ENCODE measurements at places on chromosomes 16 and 17. TPM values are rescaled to one million over a fixed set of nuclear protein-coding genes. Genes with fewer than 3 reads are reported as not detected.

DNA sequence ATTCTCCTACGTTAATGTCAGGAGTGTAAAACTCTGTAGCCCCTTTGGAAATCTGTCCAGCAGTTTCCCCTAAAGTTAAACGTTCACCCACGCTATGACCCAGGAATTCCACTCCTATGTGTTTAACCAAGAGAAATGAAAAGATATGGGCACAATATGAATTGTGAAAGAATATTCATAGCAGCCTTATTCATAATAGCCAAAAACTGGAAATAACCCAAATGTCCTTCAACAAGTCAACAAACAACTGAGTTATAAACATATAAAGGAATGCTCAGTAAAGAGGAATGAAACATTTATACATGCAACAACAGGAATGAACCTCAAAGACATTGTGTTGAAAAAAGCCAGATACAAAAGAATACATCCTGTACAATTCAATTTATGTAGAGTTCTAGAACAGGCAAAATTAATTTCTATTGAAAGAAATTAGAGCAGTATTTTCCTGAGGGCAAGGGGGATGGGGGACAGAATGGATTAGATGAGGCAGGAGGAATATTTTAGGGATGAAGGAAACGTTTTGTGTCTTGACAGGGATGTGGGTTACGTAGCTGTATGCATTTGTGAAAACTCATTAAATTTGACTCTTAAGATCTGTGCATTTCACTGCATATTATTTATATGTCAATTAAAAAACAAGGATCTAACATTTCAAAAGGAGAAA is 286.7 kb upstream of the CDH5 start:
- DNase-seq = no peak

The FAM171A2 gene
- total RNA-seq = 0.37 TPM

The CRHR1 gene
- not detected for total RNA-seq

GRCh38 chr16:10206215-10206614 is 24.0 kb upstream of the GRIN2A start:
- no peak for DNase-seq

DNA sequence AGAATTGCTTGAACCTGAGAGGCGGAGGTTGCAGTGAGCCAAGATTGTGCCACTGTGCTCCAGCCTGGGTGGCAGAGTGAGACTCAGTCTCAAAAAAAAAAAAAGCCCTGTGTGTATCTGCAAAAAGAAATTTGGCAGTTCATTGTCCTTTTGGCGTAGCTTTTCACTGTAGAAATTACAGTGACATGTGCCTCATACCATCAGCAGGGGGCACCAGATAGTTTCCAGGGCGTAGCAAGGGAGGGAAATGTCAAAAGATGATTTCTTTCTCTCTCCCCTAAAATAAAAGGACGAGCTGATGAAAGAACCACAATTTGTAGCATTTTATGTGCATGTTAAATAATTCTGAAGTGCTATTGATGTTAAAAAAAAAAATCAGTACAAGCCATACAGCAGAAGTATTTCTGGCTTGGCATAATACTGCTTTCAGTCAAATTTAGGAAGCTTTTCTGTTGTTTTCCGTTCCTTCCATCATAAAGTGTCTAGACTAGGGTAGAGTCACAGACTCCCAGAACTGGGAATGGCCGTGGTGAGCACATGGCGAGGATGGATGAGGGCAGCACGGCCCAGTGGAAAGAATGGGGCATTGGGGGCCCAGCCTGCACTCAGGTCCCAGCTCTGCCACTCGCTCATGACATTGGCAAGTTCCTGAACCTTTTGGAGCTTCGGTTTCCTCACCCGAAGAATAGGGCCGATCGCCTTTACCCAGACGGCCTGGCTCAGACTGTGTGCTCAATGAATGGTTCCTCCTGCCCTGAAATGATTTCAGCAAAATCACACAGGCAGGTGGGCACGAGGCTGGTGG is 59.8 kb upstream of the RPH3AL start:
- peak; percentile 81 for DNase-seq

DNA sequence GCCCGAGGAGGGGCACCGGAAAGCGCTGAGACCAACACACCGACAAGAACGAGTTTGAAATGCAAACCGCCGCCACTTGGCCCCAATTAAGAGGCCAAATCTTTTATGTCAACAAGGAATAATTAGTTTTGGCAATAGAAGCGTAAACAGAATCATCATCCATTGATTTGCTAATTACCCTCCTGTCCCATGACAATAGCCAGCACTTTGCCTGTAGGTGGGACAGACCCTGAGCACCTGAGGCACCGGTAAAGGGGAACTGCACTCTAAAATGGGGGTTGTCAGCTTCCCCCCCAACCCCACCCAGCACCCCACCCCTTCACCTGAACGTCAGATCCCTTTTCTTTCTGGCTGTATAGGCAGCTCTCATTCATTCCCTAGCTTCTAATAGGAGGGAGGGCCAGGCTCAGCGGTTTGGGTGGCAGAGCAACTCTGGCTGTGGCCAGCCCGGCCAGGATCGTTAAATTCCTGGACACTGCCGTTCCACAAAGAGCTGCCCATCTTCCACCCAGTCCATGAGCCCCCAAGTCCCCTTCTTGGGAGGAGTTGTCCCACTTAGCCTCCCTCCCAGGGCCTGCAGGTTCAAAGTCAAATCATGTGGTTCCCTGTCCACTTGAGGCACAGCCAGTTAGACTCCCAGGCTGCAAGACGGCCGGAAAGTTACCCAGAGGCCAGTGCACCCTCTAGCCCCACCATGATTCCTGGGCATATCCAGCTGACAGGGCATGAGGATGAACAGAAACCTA is 45.8 kb downstream of the WNT3 start:
- no peak for DNase-seq

The HOXB13 gene
- total RNA-seq = not detected

DNA sequence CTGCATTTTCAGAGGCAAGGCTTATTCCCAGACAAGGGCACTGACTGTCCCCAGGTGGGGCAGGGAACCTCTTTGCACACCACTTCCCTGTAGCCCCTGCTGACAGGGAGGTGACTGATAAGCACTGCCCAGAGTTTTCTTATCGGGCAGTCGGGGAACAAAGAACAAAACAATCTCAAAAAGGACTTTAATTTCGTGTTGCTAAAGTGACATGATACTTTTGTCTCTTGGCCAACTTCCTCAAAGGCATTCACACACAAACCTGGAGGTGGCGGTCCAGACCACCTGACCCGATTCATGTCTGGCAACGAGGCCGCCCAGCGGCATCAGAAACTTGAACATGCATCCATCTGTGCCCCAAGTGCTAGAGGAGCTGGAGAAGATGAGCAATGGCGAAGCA is 28.9 kb downstream of the ZDHHC7 start:
- no peak for DNase-seq

The DYNLL2 gene
- 31.7 TPM for total RNA-seq

The SRL gene
- total RNA-seq = not detected

The FOXL1 gene
- total RNA-seq = not detected

GRCh38 chr17:41967141-41967920 is 736 bp downstream of the CNP start:
- peak; percentile 59 for DNase-seq

DNA sequence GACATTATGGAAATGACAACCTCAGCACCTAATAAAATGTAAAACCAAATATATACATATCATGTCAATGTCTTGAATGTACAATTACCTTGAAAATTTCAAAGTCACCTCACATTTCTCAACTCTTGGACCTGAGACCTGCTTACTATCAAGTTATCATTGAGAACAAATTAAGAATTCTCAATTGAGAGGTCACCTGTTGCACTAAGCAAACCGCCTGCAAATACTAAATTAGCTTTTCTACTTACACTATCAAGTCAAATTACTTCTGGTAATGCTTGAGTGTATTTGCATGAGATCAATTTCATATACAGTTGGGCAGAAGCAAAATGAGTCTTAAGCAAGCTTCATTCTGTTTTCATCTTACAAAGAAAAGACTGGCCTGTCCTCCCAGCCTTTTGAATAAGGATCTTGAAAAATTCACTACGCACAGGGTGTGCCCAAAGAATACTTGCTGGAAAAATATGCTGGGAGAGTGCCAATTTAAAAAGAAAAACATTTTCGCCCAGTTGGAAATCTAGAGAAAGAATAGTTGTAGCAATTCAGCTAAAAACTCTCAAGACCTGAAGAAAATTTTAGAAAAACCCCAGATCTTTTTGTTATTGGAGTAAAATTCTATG is 35.7 kb downstream of the KANSL1 start:
- DNase-seq = no peak

GRCh38 chr17:77492446-77493237 is 351.9 kb downstream of the SEC14L1 start:
- DNase-seq = no peak

GRCh38 chr16:85859818-85860125 is 39.2 kb upstream of the IRF8 start:
- DNase-seq = no peak

DNA sequence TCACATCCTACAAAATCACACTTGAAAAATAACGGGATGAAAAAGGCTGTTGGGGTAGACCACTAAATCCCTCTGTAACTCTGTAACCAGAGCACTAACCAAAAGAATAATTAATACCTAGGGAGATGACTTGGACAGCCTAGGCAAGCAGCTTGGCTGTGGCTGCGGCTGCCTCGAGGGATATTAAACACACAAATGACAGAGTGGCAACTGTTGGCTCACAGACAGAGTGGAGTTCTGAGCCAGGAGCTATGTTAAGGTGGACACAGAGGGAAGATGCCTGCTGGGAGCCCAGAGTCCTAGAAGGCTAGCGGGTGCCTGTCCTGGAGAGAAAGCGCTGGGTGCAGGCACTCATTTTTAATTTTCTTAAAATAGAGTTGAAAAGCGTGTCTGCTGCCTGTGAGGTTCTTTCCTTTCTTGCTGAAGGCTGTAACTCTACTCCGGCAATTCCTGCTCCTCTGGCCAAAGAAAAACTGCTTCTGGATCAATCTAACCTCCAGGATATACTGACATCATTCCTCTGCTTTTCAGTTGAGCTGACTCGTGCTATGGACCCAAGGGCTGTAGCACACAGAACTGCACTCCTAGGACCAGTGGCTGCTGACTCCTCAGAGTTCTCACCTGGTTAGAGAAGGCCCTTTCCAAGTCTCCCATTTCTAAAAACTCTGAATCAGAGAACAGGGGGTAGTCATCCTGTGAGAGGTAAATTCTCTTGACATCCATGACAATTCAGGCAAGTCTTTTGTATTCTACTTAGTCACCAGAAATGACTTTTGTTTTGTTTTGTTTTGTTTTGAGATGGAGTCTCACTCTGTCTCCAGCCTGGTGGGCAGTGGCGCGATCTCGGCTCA is 147.9 kb downstream of the STX8 start:
- no peak for DNase-seq

DNA sequence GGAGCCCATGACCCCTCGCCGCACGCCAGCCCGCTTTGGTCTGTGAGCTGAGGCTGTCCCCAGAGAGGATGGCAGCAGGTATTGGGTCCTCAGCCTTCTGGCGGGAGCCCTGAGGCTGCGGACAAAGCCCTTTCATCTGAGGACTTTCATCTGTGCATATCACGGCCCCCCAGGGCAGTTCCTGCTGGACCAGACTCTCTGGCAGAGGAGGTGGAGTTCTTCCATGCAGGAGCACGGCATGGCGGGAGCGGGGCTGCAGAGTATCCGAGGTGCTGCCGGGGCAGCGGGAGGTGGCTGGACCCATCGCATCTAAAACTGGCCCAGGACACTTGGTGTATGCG is 18.8 kb downstream of the DHX38 start:
- DNase-seq = no peak

- peak; percentile 79 for DNase-seq
Measured at GRCh38 chr16:29899516-29900101, at the start of gene SEZ6L2. Gene SEZ6L2, minus strand, starts transcription at chr16:29899550. Its CDS starts 531 bp downstream, at chr16:29899019.

- DNase-seq = no peak
Measured at GRCh38 chr17:1898332-1898731, 68.5 kb downstream of the RPA1 start.

The P2RX1 gene
- 1.1 TPM for total RNA-seq

- no peak for DNase-seq
Measured at GRCh38 chr17:51486091-51486490, 225.7 kb downstream of the UTP18 start.

Measured in activated CD8-positive, alpha-beta T cell treated with anti-CD3 and anti-CD28 coated beads, Interleukin-2, amount 10 ng/mL, durations not matched to agents 7 days and 5 days (primary cell).